CD4-positive, alpha-beta T cell treated with Interleukin-15 for 4 hours (primary cell): ENCODE measurements at places on chromosomes 5 and 9.

DNA sequence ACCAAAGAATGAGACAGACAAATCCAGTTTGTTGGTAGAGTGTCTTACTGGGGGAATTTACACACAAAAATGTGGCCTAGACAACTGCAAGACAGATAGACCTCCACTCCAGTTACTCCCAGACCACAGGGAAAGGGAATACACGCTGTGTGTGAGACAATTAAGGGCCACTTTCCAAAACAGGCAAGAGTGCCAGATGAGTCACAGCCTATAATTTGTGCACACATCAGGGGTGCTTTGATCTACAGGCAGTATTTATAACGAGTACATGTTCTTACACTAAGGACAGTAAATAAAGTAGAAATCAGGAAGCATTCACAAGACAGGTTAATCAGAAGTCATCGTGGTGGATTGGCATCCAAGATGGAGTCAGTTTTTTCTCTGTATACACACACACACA is 114.8 kb downstream of the ZNF622 start:
- no peak for DNase-seq

DNA sequence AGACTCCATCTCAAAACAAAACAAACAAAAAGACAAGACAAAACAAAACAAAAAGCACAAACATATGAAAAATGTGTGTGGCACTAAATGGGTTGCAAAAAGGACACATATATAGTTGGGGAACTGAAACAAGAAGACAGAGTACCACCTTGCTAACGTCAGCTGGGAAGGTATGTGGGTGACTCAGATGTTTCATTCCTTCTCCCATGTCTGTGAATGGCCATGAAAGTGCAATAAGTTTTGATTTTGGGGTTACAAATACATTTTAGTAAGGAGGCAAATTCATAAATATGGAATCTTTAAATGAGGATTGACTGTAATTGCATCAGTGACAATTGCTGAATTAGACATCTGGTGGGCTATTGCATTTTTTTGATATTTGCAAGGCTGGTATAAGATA is 81.6 kb upstream of the KLF4 start:
- no peak for DNase-seq

DNA sequence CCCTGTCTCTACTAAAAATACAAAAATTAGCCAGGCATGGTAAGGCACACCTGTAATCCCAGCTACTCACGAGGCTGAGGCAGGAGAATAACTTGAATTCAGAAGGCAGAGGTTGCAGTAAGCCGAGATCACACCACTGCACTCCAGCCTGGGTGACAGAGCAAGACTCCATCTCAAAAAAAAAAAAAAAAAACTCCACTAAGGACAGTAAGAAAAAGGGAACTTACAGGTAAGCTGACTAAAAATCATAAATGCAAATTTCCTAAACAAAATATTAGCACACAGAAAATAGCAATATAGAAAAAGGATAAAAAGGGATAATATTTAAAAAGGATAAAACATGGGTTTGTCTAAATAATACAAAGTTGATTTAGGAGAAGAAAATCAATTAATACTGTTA is 27.9 kb upstream of the HNRNPA0 start:
- DNase-seq, result no peak

GRCh38 chr9:32956606-32957005 is 44.8 kb downstream of the APTX start:
- DNase-seq, result no peak

GRCh38 chr9:99026956-99027298 is 78.0 kb upstream of the TGFBR1 start:
- DNase-seq, result no peak

GRCh38 chr5:74027732-74028338 is 401.8 kb downstream of the ARHGEF28 start:
- DNase-seq, result no peak

DNA sequence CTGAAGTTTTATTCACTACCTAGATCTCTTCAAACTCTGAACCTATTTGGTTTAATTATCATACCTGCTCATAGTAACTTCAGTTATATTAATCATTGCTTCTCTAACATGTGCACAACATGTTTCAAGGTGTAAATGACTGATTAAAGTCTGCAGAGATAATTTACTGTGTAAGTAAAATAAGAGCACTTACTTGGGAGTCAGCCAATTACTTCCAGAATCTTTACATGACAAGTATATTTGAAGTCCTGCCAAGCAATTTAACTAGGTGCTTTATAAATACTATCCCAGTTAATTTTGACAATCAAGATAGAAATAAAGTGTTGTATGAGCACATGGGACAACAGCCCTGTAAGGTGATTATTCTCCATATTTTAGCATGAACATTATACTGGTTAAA is 109.9 kb downstream of the RFX3 start:
- DNase-seq, result no peak

DNA sequence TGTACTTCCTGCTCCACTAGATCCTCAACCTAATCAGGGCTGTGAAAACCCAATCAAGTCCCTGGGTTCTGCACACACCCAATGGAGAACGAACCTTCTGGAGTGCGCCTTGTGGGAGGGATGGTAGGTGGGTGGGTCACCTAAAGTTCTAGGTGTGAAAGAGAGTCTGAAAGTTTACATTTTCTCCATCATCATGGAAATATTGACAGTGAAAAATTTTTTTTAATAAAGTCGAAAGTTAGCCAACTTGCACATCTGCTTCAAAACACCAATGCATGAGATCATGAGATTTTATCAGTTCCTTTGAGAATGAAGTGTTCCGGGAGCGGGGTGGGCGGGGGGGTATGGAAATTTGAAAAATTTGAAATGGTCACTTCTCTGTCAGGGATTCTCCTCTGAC is 21.7 kb downstream of the TAF11L14 start:
- DNase-seq, result no peak

DNA sequence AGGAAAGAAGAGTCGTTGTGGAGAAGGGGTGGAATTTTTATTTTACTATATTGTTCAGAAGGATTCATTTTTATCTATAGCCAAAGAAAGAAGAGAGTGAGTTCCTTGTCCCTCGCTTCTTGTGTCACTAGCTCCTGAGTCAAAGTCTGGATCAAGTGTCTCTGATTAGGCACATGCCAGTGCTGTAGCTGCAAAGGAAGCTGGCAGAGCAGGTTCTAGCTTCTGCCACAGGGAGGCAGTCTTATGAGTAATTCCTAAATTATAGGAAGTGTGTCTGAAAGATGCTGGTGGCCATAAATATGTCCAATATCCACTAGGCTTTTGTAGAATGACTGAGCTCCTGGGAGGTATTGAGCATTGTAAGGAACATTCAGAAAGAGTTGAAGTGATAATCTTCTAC is 84.7 kb downstream of the DOCK2 start:
- DNase-seq, result no peak

DNA sequence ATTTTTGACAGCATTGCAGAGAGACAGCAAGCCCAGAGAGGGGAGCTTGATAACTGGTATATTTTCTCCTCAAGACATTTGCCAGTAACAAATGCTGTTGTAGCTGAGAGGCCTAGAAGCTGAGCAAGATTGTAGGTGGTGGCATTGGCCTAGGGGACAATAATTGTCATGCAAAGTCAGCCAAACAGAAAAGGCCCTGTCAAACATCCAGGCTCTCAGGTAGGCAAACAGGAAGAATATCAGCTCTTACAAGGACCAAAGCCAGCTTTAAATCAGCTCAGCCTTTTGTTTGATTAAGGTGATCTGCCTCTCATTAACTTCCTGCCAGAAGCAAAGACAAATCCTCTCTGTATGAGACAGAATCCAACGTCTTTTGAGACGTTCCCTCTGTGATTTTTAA is 29.7 kb upstream of the BARX1 start:
- no peak for DNase-seq

DNA sequence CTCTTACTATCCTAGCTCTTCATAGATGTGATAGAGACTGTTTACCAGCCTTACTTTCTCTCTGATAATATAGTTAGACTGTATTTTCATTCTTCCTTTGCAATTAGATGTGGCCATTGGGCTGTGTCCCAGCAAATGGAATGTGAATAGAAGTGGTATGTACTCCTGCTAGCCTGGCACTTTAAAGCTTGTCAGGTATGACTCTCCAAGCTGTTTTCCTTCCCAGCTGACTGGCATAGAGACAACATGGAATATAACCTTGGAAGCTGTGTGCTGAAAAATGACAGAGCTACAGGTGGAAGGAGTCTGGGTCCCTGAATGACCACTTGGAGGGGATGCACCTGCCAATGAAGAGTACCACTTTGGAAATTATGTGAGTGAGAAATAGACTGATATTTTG is 116.2 kb downstream of the DIRAS2 start:
- DNase-seq, result no peak

DNA sequence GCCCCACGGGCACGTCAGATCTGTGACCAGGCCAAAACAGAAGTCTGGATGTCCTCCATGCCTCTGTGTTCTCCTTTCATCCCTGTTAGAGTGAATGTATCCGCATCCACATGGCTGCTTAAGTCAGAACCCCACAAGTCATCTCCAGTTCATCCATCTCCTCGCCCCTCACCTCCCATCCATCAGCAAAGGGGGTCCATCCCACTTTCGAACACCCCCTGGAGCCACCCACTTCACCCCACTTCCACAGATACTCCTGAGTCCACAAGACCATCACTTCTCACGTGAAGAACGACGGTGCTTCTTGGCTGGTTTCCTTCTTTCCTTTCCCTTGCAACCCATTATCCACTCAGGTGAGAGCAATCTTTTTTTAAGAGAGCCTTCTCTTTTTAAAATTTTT is 3.5 kb upstream of the SPOCK1 start:
- DNase-seq, result no peak

DNA sequence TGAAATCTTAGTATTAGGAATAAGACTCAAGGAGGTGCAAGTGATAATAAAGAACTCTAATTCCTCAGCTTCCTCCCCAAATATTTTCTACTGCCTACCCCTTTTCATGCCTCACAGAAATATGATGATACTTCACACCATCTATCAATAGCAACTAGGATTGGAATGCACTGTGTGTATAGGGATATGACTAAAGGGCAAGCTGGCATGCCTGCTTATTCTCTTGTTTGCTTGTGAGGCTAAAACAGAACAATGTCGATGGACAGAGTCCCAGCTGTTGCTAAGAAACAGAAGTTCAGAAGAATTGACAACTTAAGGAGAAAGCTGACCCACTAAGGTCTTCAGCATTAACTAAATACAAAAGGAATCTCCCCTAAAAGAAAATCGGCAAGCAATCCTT is 9.7 kb upstream of the CHD1 start:
- no peak for DNase-seq

GRCh38 chr5:76801803-76802195 is 17.0 kb upstream of the F2RL1 start:
- no peak for DNase-seq

DNA sequence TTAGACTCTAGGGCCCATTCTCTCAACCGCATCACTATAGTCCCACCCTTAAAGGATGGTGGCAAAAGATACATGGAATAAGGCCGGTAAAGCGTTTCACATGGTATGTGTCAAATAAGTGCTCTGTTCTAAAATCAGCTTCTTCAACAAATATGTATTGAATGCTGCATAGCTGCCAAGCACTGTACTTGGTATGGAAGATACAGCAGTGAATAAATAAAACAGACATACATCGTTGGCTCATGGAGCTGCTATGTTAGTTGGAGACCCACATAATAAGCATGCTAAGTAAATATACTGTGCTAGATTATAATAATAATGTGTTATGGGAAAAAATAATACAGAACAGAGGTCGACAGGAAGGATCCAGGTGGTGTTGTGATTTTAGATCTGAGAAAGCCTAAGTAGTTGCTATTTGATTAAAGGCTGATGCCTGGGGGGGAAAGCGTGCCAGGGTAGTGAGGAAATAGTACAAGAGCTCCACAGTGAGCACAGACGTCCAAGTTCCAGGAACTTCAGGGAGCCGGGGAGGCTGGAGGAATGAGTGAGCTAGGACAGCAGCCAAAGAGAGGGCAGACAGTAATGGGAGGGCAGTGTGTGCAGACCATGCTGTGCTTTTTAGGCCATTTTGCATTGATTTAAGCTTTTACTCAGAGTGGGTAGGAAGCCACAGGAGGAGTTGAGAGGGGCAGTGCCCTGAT is 93.7 kb downstream of the JAKMIP2 start:
- DNase-seq, result no peak

DNA sequence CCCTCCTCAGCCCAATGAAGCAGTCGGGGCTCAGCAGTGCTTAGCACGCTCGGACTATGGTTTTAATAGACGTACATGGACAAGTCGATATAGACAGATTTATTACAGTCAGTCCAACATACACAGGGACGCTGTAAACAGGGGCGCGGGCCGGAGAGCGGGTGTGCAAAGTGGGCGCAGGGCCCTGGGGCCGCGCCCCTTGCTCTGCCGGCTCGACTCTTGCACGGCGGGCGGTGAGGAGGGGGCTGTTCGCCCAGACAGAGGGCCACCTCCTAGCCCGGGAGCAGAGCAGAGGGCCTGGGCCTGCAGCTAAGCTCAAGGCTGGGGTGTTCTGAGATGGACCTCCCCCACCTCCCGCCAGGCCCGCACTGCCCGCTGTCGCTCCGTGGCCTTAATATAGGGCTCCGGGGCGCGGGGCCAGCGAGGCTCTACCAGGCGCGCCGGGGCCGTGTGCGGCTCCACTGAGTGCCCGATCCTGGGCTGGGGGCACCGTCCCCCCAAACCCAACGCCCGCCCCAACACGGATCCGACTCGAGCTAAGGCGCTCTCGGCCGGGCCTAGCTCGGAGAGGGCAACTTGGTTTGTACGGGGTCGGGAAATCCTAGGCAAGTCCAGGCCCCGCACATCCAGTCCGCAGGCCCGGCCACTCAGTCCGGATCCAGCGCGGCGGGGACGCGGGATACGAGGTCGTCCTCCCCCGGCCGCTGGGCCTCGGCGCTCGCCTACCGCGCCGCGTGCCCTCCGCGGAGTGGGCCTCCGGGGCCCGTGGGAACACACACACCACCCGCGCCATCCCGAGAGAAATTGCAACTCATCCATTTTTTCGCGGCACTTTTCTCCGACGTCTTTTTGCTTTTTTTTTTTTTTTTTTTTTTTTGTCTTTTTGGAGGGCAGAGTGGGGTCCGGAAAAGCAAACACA is 6.1 kb downstream of the PITX1 start:
- no peak for DNase-seq
